ENCODE measurements at places on chromosomes 2 and 18. TPM values are rescaled to one million over a fixed set of nuclear protein-coding genes. Genes with fewer than 3 reads are reported as not detected.

NMUR1 gene
- total RNA-seq = not detected

DNA sequence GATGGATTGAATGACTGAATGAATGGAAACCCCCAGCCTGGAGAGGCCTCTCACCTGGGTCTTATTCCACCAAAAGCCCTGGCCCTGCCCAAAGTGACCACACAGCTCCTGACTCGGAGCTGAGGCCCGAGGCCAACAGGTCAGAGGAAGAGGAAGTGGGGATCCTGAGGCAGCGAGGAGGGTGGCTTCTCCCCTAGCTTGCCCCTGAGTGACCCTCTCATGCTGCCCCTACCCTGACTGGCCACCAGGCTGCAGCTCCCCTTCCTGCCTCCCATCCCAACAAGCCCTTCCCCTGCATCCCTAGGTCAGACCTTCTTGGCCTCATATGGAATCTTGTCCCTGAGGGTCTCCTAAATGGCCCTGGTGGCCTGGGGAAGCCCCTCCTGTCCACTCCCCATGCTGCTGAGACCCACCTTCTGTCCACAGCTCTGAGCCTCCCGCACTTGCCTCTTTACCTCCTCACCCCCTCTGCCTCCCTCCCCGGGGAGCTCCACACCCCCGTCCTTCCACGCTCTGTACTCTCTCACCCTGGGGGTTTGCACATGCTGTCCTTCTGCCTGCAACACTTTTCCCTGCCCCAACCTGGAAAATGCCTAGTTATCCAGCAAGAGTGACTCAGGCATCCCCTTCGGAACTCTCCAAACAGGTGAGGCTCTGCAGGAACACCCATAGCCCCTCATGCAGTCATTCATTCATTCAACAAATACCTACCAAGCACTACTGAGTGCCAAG, 134.8 kb upstream of the HDAC4 start:
- DNase-seq = no peak

- no peak for DNase-seq
These were observed 105.5 kb downstream of the FAM168B start for GRCh38 chr2:130987519-130988425.

DNA sequence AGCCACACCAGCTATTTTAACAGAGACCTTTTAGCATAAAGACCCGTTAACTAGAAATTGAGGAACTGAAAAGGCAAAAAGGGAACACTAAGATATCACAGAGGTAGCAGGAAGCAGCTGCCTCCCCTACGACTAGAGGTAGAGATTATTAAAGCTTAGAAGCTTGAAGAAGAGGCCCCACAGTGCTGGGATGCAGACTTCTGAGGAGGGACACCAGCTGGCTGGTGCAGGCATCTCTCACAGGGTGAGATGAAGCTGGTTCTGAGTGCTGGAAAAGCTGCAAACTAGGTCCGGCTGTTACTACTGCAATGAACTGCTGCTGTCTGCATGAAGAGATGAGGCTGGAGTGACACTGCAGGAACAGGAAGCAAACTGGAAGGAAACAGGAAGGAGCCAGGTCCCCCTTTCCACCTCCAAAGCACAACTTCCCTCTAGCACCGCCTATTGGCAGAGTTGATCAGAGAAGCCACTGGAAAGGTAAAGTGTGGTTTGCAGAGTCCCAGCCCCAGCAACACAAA, 61.2 kb upstream of the MRPS9 start:
- peak; percentile 2 for DNase-seq
